AG10803 (cell line): ENCODE measurements at places on chromosomes 16 and 17.

- no peak for DNase-seq
Measured at GRCh38 chr17:3986270-3986938, 22.2 kb upstream of the ATP2A3 start.

DNA sequence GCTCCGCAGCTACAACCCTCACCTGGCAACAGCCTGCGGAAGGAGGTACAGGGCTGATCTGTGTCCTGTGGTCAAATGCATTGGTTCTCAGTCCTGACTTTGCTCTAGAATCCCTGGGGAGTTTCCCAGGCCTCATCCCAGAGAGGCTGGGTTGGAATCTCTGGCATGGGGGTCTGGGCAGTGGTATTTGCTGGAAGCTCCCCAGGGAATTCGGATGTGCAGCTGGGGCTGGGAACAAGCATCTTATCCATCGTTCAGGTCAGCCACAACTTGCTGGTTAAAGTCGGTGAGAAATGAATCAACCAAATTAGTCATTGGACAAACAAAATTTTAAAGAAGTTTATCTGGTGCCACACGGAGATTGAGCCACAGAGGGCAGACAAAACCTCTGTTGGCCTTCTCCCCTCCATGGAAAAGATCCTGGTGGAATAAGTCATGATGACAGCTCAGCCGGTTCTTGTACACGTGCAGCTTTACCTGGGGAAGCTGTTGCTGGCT is 231.2 kb downstream of the FOXL1 start:
- DNase-seq, result peak; percentile 72

GRCh38 chr17:61907361-61907760 is 20.4 kb downstream of the INTS2 start:
- DNase-seq, result no peak

DNA sequence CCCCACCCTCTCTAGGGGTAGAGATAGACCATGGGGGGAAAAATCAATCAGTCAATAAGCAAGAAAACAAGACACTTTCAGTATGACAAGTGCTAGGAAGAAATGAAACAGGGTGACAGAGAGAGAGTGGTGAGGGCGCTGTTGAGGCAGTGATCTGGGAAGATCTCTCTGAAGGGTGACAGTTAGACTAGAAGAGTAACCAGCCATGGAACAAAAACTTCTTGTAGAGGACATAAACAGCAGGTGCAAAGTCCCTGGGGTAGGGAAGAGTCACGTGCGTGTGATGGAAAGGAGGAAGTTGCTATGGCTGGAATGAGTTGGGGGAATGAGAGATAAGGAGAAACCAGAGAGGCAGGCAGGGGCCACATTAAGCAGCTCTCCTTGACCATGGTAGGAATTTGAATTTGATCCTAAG is 16.8 kb upstream of the EMP2 start:
- DNase-seq, result no peak

- DNase-seq, result no peak
Measured at GRCh38 chr16:11235703-11235991, 20.4 kb downstream of the SOCS1 start.

- no peak for DNase-seq
Measured at GRCh38 chr16:88787579-88788314, 2.7 kb upstream of the PIEZO1 start.

- DNase-seq, result no peak
Measured at GRCh38 chr17:49277638-49278037, 47.1 kb upstream of the PHOSPHO1 start.

- no peak for DNase-seq
Measured at GRCh38 chr17:4712526-4712925, 2.1 kb downstream of the ARRB2 start.

GRCh38 chr17:42284024-42284369 is 4.3 kb upstream of the STAT5A start:
- DNase-seq, result no peak

- DNase-seq, result no peak
Measured at GRCh38 chr17:82301916-82302567, 15.4 kb downstream of the CD7 start.

DNA sequence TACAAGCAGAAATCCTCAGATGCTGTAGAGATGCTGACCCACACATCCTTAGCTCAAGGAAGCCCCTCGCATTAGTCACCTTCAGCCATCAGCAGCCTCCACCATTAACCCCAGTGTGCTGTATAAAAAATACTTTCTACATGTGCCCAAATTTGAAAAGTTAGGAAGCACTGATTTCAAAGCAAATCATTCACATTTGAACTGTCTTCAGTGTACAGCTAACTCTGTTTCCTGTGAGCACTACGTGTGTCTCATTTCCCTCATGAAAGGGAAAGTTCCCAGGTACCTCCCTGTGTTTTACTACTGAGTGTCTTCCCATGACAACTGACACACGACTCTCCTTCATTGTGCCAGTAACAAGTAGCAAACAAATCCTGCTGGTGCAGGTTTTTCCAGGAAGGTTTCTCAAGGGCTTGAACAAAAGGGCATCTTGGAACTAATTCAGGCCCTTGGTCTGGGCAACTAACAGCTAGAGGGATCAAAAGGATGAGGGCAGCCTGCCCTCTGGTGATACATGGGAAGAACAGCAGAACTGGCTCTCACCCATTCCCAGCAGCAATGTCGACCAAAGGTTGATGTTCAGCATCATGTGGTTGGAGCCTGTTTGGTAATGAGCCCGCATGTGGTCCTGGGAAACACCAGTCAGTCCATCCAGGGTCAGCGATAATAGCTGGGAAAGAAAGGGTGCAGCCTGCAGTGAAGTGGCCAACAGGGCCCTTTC is 4.0 kb downstream of the SLC35B1 start:
- DNase-seq, result peak; percentile 49

DNA sequence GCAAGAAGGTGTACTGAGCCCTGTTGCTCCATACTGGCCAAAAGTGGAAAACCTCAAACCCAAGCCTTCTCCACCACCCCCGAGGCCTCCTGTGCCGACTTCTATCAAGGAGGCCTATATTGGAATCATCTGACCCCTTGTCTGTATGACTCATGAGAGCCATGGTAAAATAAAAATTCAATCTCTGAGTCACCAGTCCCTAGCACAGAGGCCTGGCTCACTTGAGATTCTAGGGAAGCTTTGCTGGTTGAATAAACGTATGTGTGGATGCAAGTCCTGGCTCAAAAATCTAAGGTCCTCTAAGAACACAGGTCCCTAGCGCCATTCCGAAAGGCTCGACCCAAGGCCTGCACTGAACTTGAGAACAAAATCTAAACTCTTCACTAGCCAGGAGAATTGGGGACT is 15.0 kb downstream of the NSMCE1 start:
- peak; percentile 73 for DNase-seq

- DNase-seq, result no peak
Measured at GRCh38 chr17:7131423-7131791, 16.8 kb upstream of the ASGR2 start.

DNA sequence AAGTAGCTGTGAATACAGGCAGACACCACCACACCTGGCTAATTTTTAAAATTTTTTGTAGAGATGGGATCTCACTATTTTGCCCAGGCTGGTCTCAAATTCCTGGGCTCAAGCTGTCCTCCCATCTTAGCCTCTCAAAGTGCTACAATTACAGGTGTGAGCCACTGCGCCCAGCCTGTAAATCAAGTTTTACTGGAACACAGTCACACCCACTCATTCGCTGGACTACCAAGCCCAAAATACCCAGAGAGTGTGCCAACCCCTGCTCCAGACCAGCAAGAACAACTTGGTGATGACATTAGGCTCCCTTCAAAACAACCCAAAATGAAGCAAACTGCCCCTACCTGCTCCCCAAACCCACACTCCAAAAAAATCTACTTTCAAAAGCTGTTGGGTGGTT is 36.0 kb downstream of the TVP23A start:
- no peak for DNase-seq

DNA sequence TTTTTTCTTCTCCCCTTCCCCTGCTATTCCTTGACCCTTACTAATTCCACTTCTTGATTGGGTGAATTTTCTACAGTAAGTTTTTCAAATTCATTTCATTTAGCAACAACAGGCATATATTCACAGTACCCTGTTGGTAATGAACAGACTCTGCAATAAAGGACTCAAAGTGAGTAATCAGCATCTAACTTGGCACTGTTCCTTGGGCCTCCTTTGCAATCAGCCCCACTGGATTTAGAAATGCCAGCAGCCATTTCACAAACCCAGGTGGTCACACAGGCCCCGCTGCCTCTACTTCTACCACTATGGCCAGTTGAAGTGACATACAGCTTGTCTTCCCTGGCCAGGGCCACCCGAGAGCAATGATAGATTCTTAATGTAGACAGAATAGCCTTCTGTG is 113.8 kb downstream of the CYB561 start:
- peak; percentile 23 for DNase-seq

GRCh38 chr16:463071-463470 is 37.6 kb downstream of the RAB11FIP3 start:
- no peak for DNase-seq

DNA sequence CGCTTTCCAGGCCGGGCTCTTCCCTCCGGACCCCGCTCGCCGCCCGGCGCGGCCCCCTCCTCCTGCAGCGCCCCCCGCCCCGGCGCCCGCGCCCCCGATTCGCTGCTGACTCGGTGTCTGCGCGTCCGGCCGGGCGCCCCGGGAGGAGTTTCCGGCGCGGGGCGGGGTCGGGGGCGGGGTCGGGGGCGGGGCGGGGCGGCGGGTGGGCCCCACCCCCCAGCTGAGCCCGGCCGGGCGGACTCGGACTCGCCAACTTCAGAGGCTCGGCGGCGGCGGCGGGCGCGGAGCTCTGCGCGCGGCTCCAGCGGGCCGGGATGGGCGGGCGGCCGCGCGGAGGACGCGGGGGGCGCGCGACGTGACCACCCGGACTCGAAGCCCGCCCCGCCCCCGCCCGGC is at the start of gene METRNL:
Gene METRNL (plus strand): TSS at position 258 of the 396 bp plus-strand sequence. CDS start 207 bp downstream, outside the sequence.
- DNase-seq, result peak; percentile 70

- no peak for DNase-seq
Measured at GRCh38 chr17:19457830-19458271, 46.8 kb downstream of the RNF112 start.

GRCh38 chr17:67021196-67021595 is 23.2 kb upstream of the CACNG1 start:
- DNase-seq, result no peak

DNA sequence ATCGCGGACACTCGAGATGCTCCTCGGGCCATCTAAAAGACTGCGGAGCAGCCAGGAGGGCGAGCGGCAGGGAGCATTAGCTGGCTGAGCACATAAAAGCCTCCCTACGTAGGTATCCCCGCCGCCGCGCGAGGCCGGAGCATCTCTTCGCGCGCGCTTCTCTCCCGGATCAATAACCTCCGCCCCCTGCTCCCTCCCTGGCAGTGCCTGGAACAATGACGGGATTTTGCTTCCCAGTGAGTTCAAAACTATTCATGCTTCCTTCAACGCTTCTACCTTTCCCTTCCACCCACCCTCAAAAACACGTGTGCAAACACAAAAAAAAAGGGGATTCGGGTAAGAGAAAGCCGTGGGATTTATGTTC is 984 bp downstream of the CENPV start:
- DNase-seq, result peak; percentile 16

DNA sequence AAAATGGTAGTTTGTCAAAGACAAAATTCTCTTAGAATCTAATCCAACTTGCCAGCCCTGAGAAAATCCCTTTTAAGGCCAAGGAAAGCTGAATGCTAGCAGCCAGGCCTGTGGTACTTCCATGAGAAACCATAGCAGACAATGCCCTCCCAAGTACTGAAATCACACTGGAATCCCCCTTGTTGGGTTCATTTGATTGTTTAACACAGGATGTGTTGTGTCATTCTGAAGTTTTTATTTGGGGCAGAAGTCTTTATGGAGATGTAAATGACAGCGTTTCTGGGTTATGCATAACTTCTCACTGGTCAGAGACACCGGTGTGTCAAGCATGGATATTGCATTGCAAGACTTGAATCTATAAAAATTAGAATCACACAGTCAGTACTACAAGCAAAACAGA is 6.0 kb upstream of the ARL2BP start:
- no peak for DNase-seq

DNA sequence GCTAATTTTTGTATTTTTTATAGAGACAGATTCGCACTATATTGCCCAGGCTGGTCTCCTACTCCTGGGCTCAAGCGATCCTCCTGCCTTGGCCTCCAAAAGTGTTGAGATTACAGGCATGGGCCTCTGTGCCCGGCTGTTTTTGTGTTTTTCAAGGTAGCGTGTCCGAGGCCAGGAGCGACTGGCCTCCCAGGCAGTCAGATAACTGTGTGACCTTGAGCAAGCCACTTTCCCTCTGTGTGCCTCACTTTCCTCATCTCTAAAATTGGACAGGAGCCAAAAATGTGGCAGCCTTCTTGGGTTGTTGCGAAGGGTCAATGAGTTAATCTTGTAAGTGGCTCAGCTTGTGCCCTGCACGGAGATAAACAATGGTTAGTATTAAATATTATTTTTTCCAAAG is 2.4 kb downstream of the ABCC1 start:
- DNase-seq, result no peak

GRCh38 chr16:303760-304505 is 21.0 kb downstream of the PDIA2 start:
- DNase-seq, result peak; percentile 7

DNA sequence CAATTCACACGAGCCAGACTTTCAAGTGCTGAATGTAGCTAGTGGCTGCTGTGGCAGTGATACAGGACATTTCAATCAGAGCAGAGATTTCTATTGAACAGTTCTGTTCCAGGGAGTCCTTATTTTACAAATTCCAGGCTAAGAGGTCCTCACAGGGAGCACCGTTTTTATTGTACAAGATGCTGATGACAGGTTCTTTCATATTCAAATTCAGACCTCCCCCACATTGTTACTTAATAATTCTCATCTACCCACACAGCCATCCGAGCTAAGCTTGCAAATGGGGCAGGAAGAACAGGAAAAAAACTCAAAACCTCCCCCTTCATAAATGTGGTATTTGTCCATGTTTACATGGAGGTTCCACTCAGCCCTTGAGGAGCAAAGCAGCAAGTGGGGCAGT is 9.8 kb downstream of the GABARAPL2 start:
- DNase-seq, result no peak

DNA sequence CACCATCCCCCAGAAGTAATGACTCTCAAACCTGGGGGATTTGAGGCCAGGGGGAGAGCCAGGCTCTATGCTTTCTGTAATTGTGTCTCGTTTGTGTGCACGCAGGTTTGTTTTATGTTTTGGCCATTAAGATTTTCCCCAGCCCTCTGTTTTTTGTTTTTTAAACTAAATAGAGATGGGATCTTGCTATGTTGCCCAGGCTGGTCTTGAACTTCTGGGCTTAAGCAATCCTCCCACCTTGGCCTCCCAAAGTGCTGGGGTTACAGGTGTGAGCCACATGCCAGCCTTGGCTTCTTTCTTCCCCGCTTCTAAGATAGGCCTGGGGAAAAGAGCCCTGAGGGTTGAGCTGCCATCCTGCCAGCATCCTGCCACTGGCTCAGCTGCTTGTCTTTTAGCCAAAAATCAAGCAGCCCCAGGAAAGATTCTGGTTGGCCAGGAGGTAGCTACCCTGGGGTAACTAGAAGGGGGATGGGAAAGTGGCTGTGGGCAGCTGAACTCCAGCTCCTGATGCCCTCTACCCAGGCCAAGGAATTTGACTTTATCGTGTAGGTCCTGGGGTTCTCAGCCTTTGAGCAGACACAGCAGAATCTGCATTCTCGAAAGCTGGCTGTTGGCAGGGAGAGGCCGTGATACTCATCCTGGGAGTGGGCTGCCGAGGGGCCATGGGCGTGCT is 18.4 kb downstream of the KDM8 start:
- peak; percentile 48 for DNase-seq
